ENCODE measurements at places on chromosomes 2 and 18. TPM values are rescaled to one million over a fixed set of nuclear protein-coding genes. Genes with fewer than 3 reads are reported as not detected.
A peak's percentile ranks its signal among the peaks of the same experiment; 100 is the strongest.

GRCh38 chr2:213119061-213119809, 32.2 kb downstream of the IKZF2 start:
- H3K36me3 ChIP-seq = no peaks in the 10 kb centered on the region
- no peaks in the 10 kb centered on the region for H3K27me3 ChIP-seq
- no peak overlapping the region for H3K27ac ChIP-seq
- peak; percentile 86 for DNase-seq

DNA sequence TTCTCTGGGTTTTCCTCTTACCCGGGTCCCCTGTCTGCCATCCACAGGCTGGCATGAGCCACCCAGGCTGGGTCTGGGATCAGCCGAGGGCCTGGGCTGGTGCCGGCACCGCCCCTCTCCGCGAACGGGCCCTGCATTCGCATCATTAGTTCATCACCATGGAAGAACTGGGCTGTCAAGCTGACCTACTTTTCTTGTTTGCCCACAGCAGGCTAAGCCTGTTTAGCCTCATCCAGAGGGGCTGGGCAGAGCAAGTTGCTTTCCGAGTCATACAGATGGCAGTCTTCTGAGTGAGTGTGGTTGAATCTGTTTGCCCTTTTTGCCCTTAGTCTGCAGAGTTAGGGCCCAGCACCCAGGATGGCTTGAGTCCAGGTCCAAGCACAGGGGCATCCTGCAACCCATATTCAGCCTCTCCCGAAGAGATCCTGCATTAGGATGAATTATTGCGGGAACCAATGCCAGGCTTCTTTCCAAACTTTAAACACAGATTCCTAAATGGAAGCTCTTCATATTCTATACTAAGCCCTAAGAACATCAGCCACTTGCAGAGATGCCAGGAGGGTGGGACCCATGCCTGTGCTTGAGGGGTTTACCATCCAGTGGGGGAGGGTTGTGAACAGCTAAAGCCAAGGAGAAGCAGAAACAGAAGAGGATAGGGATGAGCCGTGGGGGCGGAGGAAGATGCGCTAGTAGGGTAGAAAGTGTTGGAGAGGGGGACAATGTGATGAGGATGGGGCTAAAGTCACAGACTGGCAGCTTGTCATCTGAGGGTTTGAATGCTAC, 68.0 kb downstream of the NPAS2 start:
- H3K36me3 ChIP-seq = no peaks in the 10 kb centered on the region
- peaks cover 28% of the 10 kb centered on the region for H3K4me1 ChIP-seq
- DNase-seq = no peak
- H3K27ac ChIP-seq = no peak overlapping the region
- H3K4me3 ChIP-seq = no peak overlapping the region
- H3K27me3 ChIP-seq = no peaks in the 10 kb centered on the region

Gene SATB2
- total RNA-seq = 11.6 TPM

Gene FAM124B
- not detected for total RNA-seq

Gene HOXD12
- total RNA-seq = not detected

DNA sequence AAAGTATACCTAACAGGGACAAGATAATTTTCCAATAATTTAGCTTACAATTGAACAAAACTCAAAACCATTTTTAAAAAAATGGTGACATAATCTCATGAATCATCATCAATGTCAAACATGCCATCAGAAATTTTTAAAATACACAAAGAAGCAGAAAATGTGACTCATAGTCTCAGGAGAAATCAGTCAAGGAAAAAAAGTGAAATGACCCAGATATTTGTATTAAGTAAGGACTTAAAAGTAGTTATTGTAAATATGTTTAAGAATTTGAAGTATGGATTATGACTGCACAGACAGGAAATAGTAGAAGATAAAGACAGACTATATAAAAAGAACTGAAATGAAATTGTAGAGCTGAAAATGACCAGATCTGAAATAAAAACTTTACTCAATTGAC, 473.9 kb upstream of the SYT4 start:
- no peaks in the 10 kb centered on the region for H3K27me3 ChIP-seq
- H3K36me3 ChIP-seq = no peaks in the 10 kb centered on the region
- DNase-seq = peak; percentile 18
- no peak overlapping the region for H3K4me3 ChIP-seq

- no peak overlapping the region for H3K27ac ChIP-seq
- H3K4me3 ChIP-seq = no peak overlapping the region
These were observed 118.6 kb downstream of the MCFD2 start for GRCh38 chr2:46796843-46797625.

Gene CYTIP
- total RNA-seq = 0.16 TPM

Gene IL36A
- not detected for total RNA-seq

Gene MYOM1
- total RNA-seq = 0.57 TPM

Gene CNRIP1
- total RNA-seq = 4.4 TPM

GRCh38 chr2:221570321-221570935, 1.7 kb downstream of the EPHA4 start:
- peak overlapping the region; percentile 72 for H3K4me3 ChIP-seq
- no peak overlapping the region for H3K27ac ChIP-seq
- H3K36me3 ChIP-seq = no peaks in the 10 kb centered on the region
- DNase-seq = no peak

Gene ALLC
- not detected for total RNA-seq

DNA sequence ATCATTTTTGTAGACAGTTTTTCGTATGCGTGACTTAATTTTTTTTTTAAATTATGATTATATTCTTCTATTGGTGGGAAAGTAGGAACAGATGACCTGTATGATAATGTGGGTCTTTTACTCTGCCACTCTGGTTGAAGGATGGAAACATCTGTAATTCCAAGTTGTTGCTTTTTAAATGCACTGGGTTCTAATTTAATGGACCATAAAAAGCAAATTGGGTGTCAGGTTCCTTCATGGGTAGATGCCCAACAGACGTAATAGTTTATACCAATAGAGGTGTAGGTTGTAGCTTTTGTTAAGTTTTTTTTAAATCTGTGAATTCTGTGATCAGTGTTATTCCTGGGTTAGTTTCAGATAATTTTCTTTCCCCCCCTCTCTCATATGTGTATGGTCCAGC, 117.6 kb downstream of the MAP4K4 start:
- H3K4me3 ChIP-seq = no peak overlapping the region
- no peaks in the 10 kb centered on the region for H3K27me3 ChIP-seq
- no peak overlapping the region for H3K27ac ChIP-seq
- no peaks in the 10 kb centered on the region for H3K36me3 ChIP-seq
- no peak for DNase-seq
- H3K4me1 ChIP-seq = peaks cover 41% of the 10 kb centered on the region

- H3K27me3 ChIP-seq = no peaks in the 10 kb centered on the region
- DNase-seq = peak; percentile 51
- peaks cover 3% of the 10 kb centered on the region for H3K4me1 ChIP-seq
- H3K4me3 ChIP-seq = no peak overlapping the region
These were observed 128.5 kb downstream of the STK39 start for GRCh38 chr2:168118733-168119514.

DNA sequence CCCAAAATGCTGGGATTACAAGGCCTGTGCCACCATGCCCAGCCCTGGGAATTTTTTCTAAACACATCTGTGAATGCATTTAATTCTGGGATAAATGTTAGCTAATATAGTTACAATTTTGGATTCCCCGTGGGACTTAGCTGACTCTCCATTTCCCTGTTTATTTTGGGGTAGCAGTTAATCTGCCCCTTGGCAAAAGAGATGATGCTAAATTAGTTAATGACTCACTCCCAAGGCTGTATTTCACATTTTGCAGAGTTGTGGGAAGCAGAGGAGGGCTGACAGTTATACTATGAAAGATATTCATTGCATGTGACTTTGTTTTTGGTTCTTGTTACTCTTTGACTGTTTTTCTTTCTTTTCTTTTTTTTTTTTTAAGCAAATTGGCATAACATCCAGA, 3.2 kb downstream of the MTHFD2 start:
- H3K36me3 ChIP-seq = no peaks in the 10 kb centered on the region
- H3K4me1 ChIP-seq = peaks cover 11% of the 10 kb centered on the region
- H3K27ac ChIP-seq = no peak overlapping the region
- H3K4me3 ChIP-seq = no peak overlapping the region
- DNase-seq = peak; percentile 20

Gene MRPS9
- 28.6 TPM for total RNA-seq

DNA sequence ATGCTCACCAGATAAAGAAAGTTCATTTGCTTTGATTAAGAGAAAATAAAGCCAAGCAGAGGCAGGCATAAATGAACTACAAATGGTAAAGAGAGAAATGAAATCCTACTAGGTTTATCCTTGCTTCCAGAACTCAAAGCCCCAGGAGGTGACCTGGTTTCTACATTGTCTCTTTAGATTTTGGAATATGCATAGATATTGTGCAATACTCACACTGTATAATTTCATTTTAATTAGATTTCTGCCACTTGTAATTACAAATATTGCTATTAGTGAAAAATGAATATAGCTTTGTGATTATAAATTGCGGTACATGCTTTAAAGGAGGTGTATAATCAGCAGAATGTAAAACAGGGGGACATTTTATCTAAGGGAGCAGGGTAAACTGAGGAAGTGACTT, 76.9 kb upstream of the NRXN1 start:
- H3K36me3 ChIP-seq = no peaks in the 10 kb centered on the region
- no peaks in the 10 kb centered on the region for H3K4me1 ChIP-seq
- no peak overlapping the region for H3K27ac ChIP-seq
- no peaks in the 10 kb centered on the region for H3K27me3 ChIP-seq
- no peak overlapping the region for H3K4me3 ChIP-seq

DNA sequence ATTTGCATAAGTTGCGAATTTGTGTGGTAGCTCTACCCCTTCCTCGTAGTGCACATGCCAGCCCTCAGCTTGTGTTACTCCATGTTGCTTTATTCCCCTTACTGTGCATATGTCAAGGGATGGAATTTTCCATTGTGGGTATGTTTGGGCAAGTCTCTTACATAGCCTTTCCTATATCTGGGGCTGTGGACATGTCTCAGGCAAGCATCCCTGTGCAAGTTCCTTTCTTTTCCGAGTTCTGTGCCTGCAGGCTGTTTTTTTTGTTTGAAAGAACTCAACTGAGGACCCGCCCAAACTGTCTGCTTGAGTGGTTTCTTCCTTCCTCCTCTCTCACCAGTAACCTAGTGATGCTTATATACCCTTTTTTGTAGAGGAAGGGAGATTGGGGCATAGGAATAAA, 1739.1 kb upstream of the PIK3C3 start:
- no peaks in the 10 kb centered on the region for H3K4me1 ChIP-seq
- DNase-seq = no peak
- no peaks in the 10 kb centered on the region for H3K36me3 ChIP-seq
- no peak overlapping the region for H3K27ac ChIP-seq
- H3K4me3 ChIP-seq = no peak overlapping the region

Gene SLC4A3
- 11.2 TPM for total RNA-seq
